NCI-H2171 (cell line): ENCODE measurements at places on chromosomes 13 and 19.

DNA sequence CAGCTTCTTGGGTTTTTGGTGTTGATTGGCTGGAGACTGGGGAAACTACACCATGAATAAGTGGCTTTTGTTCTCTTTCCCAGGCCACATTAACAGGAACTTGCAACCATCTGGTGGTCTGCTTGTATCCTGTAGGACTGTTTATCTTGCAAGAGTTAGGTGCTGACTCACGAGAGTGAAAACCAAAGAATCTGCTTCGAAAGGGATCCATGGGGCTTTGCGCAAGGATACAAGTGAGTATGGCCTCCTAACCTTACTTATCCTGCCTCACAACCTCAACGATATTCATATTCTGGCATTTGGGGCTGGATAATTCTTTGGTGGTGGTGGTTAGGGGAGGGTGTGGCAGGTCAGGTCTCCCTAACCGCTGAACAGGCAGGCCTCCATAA, 4.7 kb upstream of the SIGLECL1 start:
- no peak for DNase-seq

GRCh38 chr13:79413521-79413920, 7.5 kb upstream of the RBM26 start:
- DNase-seq, result no peak

GRCh38 chr13:112107289-112107688, 40.3 kb downstream of the SOX1 start:
- no peak for DNase-seq

DNA sequence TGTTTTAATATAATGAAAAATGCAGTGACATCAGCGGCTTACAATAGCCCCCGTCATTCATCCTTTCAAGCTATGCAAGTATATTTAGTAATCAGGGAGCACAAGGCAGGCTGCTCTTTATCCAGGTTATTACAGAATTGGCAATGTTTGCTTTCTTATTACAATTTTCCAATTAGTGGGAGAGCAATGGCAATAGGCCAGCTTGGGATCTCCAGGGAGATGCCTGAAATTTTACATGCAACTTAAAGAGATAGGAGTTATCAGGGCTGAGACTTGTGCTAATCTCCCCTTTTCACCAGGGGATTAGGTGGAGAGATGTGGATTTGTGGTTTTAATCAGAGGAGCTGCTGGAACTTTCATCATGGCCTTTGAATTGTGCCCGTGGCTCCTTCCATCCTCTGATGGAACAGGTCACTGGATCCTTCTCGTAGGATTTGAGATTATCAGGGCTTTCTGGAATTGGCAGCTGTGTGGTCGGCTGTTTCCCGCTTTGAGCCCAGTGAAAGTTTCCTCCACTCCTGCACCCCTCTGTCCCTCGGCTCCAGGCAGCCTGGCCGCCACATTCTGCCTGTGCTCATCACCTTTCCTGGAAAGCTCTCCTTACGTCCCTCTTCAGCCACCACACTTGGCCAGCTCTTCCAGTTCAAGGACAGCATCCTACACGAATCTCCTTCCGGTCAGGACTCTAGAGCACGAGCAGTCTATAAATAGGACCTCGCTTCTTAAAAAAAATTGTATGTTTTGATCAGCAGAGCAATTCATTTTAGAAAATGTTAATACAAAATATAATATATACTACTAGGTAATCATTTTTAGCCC, 47.0 kb downstream of the CBY2 start:
- DNase-seq, result no peak

GRCh38 chr19:55622242-55622969, 2.0 kb downstream of the ZNF784 start:
- no peak for DNase-seq

- no peak for DNase-seq
These were observed 3.5 kb downstream of the NCCRP1 start for GRCh38 chr19:39200066-39200802.

GRCh38 chr13:53191091-53191490, 162.5 kb downstream of the OLFM4 start:
- DNase-seq, result no peak

GRCh38 chr13:110949116-110949515, 34.2 kb upstream of the ANKRD10 start:
- no peak for DNase-seq

GRCh38 chr19:31664997-31665396, 315.8 kb upstream of the TSHZ3 start:
- no peak for DNase-seq

DNA sequence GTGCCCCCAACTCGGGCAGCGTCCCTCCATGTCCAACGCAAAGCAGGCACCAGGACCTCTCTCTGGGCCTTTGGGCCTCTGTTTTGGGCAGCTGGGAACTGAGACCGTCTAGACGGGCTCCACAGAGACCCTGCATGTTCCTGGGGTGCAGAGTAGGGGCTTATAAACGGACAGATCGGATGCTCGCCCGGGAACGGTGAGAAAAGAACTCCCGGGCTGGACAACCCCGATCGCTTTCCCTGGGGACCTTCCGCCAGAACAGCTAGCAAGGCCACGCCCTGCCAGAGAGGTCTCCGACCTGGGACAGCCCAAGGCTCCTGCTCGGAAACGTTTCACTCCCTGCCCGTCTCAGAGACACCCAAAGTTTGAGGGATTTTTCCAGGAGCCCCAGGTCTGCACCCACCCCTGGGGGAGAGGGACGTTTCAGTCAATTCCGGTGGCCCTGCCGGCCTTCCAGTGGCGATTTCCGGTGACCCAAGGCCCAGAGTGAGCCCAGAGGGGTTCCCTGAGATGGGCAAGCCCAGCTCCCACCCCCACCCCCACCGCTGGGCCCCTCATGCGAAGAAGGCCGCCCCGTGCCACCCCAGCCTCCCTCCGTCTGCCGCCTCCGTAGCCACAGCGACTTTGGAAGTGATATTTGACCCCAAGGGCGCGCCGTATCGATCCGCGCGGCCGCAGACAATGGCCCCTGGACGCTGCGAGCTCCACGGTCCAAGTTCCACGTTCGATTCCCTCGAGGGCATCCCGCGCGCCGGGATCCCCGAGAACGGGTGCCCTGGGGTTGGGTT, 1.7 kb downstream of the NR2F6 start:
- no peak for DNase-seq

- DNase-seq, result no peak
These were observed 11.5 kb upstream of the WBP4 start for GRCh38 chr13:41049480-41050440.

DNA sequence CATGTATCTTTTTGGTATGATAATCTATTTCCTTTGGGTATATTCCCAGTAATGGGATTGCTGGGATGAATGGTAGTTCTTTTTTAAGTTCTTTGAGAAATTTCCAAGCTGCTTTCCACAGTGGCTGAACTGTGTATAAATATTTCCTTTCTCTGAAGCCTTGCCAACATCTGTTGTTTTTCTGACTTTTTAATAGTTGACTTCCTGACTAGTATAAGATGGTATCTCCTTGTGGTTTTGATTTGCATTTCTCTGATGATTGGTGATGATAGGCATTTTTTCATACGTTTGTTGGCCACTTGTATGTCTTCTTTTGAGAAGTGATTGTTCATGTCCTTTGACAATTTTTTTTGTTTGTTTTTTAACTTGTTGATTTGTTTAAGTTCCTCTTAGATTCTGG, 61.6 kb upstream of the PCDH17 start:
- no peak for DNase-seq

DNA sequence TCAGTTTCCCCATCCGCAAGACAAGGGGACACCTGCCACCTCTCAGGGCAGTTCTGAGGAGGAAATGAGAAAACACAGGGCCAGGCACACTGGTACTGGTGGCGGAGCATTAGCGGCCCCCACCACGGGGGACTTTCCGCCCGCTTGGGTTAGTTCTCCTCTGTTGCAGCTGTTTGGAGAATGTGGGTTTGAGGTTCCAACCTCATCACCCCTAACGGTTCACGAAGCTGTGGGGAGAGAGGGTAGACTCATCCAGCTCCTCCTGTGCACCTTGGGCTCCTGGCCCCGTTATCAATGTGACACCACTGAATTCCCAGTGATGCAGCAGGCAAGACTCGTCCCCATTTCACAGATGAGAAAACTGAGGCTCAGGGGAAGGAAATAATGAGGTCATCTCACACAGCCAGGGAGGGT, 10.3 kb downstream of the PTPRS start:
- no peak for DNase-seq

- no peak for DNase-seq
These were observed 1528.0 kb downstream of the SLITRK5 start for GRCh38 chr13:89199138-89199537.

DNA sequence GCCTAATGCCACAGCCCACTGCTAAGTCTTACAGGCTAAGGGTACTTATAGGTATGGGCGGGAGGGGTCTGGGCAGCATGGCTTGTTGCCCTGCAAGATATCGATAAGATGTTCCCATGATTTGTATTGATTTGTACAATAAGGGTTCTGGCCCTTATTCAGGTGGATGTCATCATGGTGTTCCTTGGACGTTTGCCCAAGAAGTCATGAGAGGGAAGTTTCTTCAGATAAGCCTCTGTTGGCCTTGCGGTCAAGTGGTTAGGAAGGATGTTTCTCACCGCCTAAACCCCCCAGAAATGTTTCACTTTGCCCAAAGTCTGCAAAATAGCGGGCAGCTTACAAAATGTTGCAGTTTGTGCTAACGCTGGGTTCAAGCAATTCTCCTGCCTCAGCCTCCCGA, 7.3 kb downstream of the PARP4 start:
- DNase-seq, result no peak

DNA sequence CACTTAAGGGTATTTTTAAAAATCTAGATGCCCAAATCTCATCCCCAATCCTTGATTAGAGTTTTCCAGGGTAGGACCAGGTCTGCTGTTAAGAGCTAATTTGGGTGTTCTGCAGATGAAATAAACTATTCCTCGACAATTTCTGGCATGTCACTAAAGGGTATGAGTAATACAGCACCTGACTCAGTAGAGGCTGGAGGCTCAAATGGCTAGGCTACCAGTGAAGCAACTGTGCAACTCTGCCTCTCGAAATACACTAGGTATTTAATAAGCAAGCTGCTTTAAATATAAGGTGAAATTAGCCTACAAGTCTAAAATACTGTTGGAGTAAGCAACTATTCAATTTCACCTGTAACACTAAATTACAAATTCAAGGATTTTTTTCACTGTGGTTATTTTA, 1.5 kb downstream of the RNF6 start:
- DNase-seq, result no peak

DNA sequence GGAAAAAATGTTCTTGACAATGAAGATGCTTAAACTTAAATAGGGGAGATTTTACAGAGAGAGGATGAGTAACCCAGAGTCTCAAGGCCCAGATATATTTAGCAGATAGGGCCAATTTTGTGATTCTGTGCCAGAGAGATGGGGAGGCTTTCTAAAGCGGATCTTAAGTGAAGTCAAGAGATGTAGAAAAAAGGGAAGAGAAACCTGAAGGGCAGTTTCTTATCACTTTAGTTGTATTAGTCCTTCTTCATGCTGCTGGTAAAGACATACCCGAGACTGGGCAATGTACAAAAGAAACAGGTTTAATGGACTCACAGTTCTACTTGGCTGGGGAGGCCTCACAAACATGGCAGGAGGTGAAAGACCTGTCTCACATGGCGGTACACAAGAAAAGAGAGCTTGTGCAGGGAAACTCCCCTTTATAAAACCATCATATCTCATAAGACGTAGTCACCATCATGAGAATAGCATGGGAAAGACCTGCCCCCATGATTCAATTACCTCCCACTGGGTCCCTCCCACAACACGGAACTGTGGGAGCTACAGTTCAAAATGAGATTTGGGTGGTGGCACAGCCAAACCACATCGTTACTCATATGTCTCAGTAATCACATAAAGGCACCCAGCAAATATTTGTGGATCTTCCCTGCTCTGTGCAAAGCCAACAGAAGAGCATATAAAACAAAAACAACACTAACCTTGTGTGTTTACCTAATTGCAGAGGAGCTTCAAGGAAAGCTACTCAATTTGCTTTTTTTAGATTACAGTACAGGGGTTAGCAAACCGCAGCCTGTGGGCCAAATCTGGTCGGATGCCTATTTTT, 102.6 kb upstream of the MYCBP2 start:
- no peak for DNase-seq

GRCh38 chr13:42333613-42334328, 61.8 kb downstream of the AKAP11 start:
- DNase-seq, result no peak

- DNase-seq, result no peak
These were observed 1128.9 kb downstream of the EFNB2 start for GRCh38 chr13:105406551-105406950.

- no peak for DNase-seq
These were observed 17.9 kb upstream of the OR10H5 start for GRCh38 chr19:15769586-15769985.

GRCh38 chr13:48494874-48495273, 38.0 kb downstream of the RCBTB2 start:
- no peak for DNase-seq

- DNase-seq, result no peak
These were observed 166.6 kb downstream of the KLF12 start for GRCh38 chr13:73967397-73968165.

GRCh38 chr19:44176590-44176989, 11.7 kb downstream of the ZNF226 start:
- no peak for DNase-seq

- no peak for DNase-seq
These were observed 15.3 kb upstream of the ADPRHL1 start for GRCh38 chr13:113468472-113469201.

DNA sequence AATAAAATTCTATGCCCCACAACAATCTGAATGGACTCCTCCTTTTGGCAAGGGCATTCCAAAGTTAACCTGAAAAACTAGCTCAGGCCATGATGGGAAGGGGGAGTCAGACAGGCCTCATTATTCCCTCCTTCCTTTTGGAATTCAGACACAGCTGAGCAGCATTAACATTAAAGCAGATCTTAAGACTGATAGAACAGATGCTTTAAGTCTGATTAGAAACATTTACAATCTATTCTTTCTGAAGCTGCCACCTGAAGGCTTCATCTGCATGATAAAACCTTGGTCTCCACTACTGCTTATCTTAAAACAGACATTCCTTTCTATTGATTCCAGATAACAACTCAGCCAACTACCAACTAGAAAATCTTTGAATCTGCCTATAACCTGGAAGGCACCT, 98.9 kb downstream of the UGGT2 start:
- no peak for DNase-seq
